Pancreas (tissue), 10 donors: ENCODE measurements at places on chromosomes 1 and 21.
A peak's percentile ranks its signal among the peaks of the same experiment; 100 is the strongest.

DNA sequence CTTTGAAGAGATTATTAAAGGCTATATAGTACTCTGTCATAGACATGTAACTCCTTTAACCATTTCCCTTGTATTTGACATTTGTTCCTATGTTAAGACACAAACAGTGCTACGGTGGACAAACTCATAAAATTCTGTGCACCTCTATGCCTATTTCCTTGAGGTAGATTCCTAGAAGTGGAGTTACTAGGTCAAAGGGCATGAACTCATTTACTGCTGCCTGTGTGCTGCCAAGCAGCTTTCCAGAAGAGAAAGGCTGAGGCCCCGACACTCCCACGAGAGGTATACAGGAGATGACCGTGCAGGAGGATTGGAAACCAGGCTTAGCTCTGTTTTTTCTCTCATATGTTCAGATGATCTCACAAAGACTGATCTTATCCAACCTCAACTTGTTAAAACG, 34.4 kb upstream of the TENT5C start:
- no peak for DNase-seq

- no peak for DNase-seq
Observed at GRCh38 chr1:208885060-208885459, 640.9 kb upstream of the PLXNA2 start.

DNA sequence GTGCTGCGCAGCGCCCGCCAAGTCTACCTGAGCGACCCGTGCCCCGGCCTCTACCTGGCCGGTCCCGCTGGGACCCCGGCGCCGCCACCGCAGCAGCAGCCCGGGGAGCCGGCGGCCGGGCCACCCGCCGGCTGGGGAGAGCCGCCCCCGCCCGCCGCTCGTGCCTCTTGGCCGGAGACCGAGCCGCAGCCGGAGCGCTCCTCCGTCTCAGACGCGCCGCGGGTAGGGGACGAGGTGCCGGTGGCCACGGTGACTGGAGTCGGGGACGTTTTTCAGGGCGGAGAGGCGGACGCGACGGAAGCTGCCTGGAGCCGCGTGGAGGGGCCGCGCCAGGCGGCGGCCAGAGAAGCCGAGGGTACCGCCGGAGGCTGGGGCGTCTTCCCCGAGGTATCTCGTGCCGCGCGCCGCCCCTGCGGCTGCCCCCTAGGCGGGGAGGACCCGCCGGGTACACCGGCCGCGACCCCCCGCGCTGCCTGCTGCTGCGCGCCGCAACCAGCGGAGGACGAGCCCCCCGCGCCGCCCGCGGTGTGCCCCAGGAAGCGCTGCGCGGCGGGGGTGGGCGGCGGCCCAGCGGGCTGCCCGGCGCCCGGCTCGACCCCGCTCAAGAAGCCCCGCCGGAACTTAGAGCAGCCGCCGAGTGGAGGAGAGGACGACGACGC, 646 bp downstream of the IER5 start:
- peak; percentile 35 for DNase-seq

- DNase-seq: peak; percentile 26
Observed at GRCh38 chr1:58584082-58584895, 7.2 kb upstream of the TACSTD2 start.

DNA sequence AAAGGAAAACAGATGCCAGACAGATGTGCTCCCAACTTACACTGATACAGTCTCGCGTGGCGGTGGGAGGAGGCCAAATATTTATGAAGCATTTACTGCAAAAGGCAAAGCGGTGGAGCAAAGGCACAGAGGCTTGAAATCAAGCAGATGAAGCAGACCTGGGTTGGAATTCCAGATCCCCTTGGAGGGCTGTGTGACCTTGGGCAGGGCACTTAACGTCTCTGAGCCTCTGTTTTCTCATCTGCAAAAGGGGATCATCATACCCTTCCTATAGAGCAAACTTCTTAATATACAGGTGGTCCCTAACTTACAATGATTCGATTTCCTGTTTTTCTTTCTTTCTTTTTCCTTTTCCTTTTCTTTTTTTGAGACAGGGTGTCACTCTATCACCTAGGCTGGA, 54.1 kb downstream of the IGSF21 start:
- DNase-seq: no peak

- DNase-seq: peak; percentile 84
Observed at GRCh38 chr1:40316595-40317393, at the start of gene COL9A2. Gene COL9A2 (minus strand): TSS chr1:40317286. CDS start chr1:40317197, 89 bp downstream.

- peak; percentile 42 for DNase-seq
Observed at GRCh38 chr1:175521249-175522040, 221.9 kb downstream of the TNR start.
